ENCODE measurements at places on chromosomes 3 and 15. TPM values are rescaled to one million over a fixed set of nuclear protein-coding genes. Genes with fewer than 3 reads are reported as not detected.

CFAP20DC gene
- total RNA-seq: 3.5 TPM

SLC26A6 gene
- total RNA-seq: 45.5 TPM

- no peak for DNase-seq
Measured at GRCh38 chr3:141094790-141095545, 43.8 kb downstream of the SPSB4 start.

DNA sequence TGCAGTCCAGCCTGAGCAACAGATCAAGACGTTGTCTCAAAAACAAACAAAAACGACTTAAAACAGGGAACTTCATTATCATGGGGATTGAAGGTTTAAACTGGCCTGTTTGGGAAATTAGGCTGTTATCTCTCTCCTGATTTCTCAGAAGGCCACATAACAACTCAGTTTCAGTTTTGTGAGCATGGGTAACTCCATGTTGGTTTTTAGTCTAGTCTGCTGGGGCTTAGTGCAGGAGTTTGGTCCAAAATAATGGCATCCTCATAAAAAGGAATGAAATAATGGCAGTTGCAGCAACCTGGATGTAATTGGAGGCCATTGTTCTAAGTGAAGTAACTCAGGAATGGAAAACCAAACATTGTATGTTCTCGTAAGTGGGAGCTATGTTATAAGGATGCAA is 2.3 kb upstream of the ZNF280D start:
- no peak for DNase-seq

DNA sequence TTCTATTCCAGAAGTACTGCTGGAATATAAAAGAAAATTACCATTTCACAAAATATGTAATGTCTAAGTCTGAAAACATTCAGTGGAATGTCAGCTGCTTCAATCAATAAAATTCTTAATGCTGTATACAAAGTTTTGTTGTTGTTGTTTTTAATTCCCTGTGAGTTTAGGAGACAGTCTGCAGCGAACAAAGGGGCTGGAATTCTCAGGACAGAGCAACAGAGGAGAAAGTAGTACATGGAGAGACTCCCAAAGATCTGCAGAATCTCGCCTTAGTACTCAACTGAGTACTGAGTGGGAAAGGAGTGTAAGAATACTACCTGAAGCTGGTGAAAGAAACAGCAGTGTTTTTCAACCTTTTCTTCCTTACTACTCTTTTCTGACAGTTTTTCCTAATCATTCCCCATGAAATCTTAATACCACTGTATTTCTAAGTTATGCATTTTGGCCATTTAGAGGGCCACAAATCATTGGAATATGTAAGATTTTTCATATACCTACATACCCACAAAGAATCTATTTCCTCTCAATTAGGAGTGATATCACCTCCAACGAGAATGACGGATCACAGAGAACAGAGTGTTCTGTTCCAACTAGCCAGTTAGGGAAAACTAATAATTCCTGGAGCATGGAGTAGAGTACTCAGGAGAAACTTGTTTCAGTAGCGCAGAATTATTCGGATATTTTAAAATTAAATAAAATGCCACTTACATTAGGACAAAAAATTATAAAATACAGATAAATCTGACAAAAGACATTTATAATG is 16.0 kb downstream of the ANKRD28 start:
- DNase-seq: no peak

- DNase-seq: peak; percentile 40
Measured at GRCh38 chr3:193890016-193890897, 245.7 kb upstream of the HES1 start.

- no peak for DNase-seq
Measured at GRCh38 chr3:161139686-161140085, 34.5 kb upstream of the B3GALNT1 start.

GOLGA6L4 gene
- total RNA-seq: 2.2 TPM

DNA sequence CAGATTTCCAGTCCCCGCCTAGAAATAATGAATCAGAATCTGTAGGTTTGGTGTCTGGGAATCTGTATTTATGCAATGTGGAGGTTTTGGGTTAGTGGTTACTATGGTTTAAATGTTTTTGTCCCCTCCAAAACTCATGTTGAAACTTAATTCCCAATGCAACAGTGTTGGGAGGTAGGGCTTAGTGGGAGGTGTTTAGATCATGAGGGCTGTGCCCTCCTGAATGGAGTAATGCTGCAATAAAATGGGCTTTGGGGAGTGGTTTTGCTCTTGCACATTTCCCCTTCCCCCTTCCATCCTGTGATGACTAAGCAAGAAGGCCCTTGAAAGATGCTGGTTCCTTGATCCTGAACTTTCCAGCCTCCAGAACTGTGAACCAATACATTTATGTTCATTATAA is 9.2 kb upstream of the RFC4 start:
- peak; percentile 91 for DNase-seq

MAP1A gene
- total RNA-seq: 0.52 TPM

FYTTD1 gene
- total RNA-seq: 90.5 TPM

DUOX1 gene
- total RNA-seq: 0.35 TPM

P2RY14 gene
- total RNA-seq: not detected

DNA sequence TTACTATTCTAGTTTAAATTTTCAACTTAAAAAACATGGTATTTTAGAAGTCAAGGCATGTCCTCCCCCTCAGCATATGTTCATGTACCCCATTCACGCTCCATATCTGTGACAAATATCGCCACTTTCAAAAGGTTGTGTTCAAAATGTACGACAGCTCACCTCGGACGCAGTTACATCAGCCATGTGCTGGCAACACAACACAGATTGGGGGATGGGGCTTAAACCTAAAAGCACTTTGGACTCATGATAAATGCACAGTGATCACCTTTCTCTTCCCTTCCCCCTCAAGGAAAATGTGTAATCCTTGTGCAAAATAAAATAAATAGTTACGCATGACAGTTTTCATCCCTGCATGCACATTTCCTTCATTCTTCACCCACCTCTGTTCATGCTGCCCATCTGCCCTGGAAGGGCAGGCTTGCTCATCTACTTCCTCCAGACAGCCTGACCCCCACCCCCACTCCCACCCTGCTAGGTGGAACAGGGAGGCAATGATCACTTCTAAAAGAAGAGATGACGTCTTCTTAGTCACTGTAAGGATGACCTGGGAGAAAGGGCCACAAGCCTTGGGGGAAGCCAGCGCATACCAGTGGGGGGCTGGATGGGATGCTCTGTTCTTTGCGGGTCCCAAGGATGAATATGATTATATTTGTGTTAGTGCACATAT is 271.4 kb upstream of the SEMA6D start:
- DNase-seq: no peak

SAMMSON gene
- not detected for total RNA-seq

- no peak for DNase-seq
Measured at GRCh38 chr3:112539825-112540650, 21.7 kb downstream of the ATG3 start.

RPS27L gene
- 275 TPM for total RNA-seq

DNA sequence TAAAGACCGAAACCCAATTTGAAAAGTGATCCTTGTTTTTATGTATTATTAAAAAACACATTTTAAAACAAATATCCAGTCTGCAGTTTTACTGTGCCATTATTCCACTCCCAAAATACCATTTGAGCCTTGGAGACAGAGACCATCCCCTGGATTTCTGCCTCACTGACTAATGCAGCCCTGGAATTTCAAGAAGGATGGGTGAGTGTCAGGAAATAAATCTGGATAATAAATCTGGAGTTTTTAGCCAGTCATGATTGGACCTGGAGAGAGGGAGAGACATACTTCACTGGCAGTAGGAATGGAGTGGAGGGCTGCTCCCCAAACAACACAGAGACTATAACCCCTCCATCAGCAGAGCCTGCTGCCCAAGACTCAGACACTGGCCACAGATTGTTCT is 123.3 kb downstream of the MYLK start:
- DNase-seq: no peak

GRCh38 chr15:54506977-54507524 is 528.8 kb downstream of the UNC13C start:
- peak; percentile 3 for DNase-seq

Measured in renal cortical epithelial cell (primary cell).